ENCODE measurements at places on chromosomes 2 and 18. TPM values are rescaled to one million over a fixed set of nuclear protein-coding genes. Genes with fewer than 3 reads are reported as not detected.

The KCNS3 gene
- 1.9 TPM for total RNA-seq

The SERPINB12 gene
- not detected for total RNA-seq

The SLC38A11 gene
- total RNA-seq = 7.8 TPM

The HOXD9 gene
- total RNA-seq = not detected

The TRPM8 gene
- total RNA-seq = not detected

The MEIS1 gene
- total RNA-seq = 27.5 TPM

The KCNG3 gene
- 0.31 TPM for total RNA-seq

The SKA1 gene
- total RNA-seq = 1.9 TPM

The CFAP65 gene
- 0.63 TPM for total RNA-seq

The CXCR4 gene
- 77.3 TPM for total RNA-seq

The POTEJ gene
- not detected for total RNA-seq
